Non-pigmented ciliary epithelial cell (primary cell): ENCODE measurements at places on chromosomes 7 and 10.

DNA sequence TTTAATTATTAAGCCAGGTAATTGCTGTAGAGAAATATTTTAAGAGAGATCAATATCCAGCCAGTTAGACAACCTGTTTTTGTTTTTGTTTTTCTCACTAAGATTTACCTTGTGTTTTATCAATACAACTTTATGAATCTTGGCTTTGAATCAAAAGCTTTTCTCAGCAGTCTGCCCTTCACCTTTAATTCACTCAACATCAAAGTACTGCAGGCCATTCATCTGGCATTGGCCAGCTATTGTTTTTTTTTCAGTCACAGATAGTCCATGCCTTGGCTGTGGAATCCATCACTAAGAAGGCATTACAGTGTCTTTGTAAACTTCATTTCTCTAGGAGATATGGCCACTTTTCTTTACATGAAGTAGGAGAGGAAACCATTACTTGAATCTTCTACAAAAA, 20.2 kb downstream of the SGCE start:
- DNase-seq, result no peak

DNA sequence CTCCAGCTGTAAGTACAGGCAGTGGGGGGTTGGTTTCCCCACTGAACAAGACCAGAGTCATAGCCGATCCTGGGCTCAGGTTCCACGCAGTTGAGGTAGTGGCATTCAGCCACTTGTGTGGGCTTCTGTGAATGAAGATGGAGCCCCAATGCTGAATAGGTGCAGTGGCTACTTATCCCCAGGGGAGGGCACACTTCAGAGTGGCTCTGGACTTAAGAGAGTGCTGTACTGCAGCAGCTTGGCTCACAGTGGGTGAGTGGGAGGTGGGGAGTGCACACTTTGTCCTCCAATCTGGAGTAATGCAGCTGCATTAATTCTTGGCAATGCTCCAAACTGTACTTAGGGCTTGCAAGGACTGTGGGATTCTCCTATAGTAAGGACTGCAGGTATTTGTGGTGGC, 81.9 kb downstream of the BUB3 start:
- no peak for DNase-seq

DNA sequence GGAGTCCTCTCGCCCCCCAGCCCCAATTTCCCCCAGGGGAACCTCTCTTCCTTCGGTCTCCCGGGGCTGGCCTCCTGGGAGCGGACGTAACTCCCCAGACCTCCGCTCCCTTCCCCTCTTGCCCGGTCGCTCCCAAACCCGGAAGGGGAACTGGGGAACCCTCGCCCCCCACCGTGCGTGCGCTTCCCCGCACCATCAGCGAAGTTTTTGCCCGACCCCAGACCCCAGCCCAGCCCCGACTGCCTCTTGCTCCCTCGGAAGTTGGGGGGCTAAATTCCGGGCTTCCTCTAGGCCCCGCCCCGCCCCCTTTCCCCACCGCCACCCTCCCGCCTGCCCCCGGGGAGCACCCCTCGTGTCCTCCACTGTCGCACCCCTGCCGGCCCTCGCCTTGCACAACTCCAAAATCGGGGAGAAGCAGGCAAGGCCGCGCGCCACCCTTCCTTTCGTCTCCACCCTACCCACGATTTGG, 436 bp downstream of the GNB2 start:
- DNase-seq, result no peak

DNA sequence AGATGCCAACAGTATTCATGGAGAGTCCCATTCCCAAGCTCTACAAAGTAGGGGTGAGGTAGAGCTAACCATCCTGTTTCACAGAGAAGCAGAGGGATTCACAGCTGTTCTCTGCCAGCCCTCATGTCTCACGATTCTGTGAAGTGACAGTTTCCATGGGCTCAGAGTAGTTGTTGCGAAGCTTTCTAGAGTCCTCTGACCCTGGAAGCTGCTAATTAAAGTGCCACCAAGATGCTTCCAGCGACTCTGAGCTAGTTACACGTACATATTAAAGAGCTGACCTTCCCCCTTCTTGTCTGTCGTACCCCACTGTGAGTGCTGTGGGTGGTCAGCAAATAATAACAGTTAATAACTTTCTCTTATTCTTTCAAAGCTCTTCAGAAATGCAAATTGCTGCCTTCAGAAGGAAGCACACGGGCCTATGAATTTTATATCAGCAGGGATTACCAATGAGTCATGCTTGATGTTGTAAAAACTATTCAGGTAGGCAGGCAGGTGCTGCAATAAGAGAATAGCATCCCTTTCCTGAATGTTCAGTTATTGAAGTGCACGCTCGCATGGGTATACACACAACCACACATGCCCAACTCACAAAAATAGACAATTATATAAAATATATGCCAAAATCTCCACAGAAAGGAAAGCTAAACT, 34.1 kb downstream of the DNAJB9 start:
- DNase-seq, result no peak

GRCh38 chr7:90877201-90877600, 281.1 kb downstream of the CDK14 start:
- DNase-seq, result no peak

DNA sequence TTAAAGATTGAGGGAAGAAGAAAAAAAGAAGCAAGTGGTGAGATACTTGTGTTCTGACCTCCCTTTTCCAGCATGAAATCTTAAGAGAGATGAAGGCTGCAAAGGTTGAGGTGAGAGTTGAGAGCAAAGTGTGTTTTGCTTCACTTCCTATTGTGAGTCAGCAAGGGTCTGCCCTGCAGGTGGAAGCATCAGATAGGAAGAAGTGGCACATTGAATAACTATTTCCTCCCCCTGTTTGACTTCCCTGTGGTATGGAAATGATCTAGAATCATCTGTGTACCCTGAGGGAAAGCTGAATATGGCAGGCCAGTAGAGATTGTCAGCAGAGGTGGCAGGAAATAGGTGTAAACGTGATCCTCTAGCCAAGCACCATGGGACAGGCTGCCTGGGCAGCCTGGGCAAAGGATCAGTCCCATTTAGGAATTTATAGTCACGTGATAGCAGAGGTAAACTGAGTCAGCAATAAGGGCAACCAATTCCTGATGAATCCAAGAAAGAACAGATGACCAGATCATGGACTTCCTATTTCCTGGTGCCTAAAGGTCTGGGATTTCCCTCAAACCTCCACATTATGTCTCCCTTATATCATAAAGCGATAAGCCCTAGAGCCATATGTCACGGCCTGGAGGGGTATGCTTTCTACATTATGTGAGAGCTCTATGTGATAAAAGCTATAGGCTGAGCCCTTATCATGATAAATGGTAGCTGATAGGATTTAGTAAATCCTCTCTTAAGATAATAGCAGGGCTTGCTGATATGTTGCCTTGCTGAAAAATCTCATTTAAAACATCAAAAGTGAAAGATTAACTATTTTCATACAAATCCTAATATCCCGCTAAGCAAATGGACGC, 287.0 kb downstream of the MDFIC start:
- DNase-seq, result no peak

- DNase-seq, result no peak
These were observed 10.8 kb downstream of the PDE1C start for GRCh38 chr7:32059289-32060011.

DNA sequence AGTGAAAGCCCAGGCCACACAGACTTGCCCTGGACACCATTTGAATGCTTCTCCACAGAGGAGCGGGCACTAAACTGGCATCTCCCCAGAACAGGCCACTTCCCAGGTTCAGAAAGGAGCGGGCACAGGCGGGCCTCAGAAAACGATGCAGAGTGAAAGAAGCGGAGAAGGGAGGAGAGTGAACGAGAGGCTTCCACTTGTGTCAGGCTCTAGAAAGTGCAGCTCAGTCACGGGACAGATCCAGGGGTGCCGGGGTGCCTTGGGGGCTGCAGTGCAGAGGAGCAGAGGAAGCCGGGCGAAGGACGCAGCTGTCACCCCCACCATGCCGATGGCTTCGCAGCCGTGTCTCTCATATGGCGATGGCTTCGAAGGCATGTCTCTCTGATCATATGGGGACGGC, 26.1 kb upstream of the PRKAR1B start:
- DNase-seq, result no peak

GRCh38 chr7:51227861-51228260, 88.7 kb downstream of the COBL start:
- no peak for DNase-seq

DNA sequence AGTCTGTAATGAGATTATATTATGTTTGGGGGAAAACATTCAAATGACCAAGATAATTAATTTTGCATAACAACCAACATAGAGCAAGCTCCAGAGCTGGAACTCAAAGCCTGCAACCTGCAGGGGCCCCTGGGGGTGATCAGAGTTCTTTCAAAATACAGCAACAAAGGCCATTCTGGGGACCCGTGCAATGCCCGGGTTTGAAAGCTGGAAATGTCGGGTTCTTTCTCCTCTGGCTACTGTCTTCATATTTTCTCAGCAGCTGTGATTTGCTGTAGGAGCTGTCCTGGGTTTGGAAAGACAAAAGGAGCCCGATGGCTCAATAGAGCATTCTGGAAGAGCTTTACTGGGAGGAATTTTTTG, 30.8 kb upstream of the CARD11 start:
- no peak for DNase-seq

- no peak for DNase-seq
These were observed 127.6 kb downstream of the OAT start for GRCh38 chr10:124291001-124291701.

DNA sequence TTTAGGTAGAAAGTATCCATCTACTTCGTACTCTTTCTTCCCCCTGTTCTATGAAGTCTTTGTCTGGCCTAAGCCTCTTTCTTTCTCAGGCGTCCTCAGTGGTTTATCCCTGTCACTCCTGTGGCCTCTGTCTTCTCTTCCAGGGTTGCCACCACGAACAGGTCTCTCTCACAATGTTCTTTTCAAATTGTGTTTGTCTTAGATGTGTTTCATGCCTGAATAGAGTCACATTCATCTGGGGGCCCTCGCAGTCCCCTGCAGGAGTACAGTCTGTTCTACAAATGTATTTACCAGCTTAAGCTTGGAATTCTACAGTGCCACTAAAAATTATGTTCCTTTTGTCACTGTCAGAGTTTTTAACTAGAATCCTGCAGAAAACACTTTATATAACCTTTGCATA, 680.4 kb upstream of the FOXK1 start:
- DNase-seq, result no peak

DNA sequence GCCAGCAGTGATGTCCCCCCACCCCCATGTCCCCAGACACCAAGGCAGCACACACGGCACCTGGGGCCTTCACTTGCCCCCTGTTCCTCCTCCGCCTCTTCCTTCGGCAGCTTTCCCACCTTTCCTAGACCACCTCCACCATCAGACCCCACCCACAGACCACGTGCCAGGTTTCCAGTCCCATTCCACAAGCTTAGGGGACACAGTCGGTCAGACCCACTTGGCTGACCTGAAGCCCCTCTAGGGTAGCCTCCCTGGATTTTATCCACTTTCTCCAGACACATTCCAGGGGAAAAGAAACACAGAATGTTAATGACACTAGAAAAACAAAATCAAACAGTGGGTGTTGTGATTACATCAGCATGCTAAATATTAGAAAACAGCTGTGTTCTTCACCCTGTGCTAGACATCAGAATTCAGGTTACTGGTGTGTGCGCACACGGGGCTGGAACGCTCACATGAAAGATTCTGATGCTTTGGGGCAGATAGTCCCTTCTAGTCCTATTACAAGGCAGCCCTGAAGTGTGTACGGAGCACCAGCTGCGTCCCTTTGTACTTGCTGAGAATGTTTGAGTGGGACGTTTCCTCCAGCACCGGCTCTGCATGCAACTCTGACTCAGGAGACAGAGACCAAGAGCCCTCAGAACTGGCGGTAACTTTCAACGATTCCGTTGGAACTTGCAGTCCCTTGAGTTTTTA, 75.5 kb upstream of the PPP2R2D start:
- DNase-seq, result no peak

DNA sequence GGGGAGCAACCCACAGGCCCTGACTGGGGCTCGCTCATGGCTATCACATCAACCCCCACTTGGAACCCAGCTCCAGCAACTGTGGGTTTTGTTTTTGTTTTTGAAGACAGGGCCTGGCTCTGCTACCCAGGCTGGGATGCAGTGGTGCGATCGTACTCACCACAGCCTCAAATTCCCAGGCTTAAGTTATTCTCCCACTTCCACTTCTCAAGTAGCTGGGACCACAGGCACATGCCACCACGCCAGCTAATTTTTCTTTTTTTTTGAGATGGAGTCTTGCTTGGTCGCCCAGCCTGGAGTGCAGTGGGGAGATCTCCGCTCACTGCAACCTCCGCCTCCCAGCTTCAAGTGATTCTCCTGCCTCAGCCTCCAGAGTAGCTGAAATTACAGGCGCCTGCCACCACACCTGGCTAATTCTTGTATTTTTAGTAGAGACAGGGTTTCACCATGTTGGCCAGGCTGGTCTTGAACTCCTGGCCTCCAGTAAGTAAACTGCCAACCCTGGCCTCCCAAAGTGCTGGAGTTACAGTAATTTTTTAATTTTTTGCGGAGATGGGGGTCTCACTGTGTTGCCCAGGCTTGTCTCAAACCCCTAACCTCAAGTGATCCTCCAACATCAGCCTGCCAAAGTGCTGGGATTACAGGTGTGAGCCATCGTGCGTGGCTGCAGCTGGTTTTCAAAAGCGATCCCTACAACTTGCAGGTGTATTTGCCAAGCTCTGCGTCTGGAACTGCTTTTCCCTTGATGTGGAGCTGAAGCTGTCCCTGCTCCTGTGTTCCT, 228.7 kb downstream of the SKIDA1 start:
- no peak for DNase-seq

- no peak for DNase-seq
These were observed 291.4 kb downstream of the KLF6 start for GRCh38 chr10:3493621-3494020.

DNA sequence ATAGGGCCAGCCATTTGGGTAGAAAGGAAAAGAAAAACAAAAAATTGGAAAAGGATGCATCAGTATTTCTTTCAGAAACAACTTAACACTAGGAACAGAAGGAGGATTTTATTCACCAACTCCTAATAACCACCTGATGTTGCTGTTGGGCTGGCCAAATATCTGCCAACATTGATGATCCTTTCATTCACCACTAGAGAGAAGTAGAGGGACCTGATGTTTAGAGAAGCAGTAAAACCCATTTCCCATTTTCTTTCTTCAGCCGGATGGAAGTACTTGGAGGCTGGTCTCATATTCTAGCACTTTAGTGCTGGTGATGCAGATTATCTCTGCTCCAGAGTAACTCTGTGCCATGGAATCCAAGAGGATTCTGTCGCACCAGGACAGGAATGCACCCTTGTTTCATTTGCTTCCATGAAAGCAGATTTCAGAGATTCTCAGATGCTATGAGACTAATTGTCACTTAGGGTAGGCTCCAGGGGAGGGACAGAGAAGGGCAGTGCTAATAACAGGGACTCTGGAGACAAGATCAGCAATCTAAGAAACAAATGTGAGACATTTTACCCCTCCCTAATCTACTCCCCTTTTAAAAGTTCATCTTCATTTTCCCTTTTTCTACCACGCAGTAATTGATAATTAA, 3.1 kb downstream of the KLLN start:
- no peak for DNase-seq
